ENCODE measurements at places on chromosomes 6 and 20.

GRCh38 chr6:55868771-55869479 is 6.5 kb downstream of the BMP5 start:
- no peak for DNase-seq

DNA sequence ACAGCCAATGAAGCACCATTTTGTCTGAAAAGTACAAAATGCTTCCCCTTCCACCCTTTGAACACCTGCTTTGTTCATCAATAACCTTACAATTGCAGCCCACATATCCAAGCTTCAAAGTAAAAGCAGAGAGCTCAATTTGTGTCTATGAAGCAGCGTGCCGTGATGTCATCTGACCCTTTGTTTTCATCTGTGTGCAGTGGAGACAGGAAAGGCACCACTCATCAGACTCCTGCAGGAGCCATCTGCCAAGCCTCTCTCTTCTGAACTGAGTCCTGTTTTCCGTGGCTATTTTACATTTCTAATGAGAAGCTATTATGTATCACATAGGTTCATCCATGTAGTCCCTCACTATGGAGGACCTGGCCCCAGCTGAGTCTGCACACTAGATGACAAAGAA is 7.5 kb upstream of the LY86 start:
- DNase-seq: no peak

DNA sequence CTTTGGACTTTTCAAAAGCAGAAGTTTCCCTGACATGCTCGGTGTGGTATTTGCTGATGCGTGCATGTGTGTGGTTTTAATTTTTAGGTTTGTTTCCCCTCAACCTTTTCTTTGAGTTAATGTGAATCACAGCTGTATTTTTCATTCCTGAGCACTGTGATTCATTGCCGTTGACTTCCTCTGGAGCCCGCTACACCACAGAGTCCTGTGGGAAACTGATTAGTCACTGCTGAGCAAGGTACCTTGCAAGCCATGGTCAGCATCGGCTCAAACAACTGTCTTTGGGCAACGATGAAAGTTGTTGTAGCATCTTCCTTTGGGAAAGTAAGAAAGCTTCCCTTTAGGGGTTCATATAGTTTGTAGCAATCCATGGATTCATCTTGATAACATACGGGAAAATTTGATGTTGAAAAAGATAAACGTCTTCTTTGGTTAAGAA is 57.5 kb downstream of the RIN2 start:
- peak; percentile 90 for DNase-seq

- DNase-seq: peak; percentile 76
Measured at GRCh38 chr6:327538-328116, 35.3 kb downstream of the DUSP22 start.

- no peak for DNase-seq
Measured at GRCh38 chr6:53568776-53569616, 24.1 kb upstream of the GCLC start.

DNA sequence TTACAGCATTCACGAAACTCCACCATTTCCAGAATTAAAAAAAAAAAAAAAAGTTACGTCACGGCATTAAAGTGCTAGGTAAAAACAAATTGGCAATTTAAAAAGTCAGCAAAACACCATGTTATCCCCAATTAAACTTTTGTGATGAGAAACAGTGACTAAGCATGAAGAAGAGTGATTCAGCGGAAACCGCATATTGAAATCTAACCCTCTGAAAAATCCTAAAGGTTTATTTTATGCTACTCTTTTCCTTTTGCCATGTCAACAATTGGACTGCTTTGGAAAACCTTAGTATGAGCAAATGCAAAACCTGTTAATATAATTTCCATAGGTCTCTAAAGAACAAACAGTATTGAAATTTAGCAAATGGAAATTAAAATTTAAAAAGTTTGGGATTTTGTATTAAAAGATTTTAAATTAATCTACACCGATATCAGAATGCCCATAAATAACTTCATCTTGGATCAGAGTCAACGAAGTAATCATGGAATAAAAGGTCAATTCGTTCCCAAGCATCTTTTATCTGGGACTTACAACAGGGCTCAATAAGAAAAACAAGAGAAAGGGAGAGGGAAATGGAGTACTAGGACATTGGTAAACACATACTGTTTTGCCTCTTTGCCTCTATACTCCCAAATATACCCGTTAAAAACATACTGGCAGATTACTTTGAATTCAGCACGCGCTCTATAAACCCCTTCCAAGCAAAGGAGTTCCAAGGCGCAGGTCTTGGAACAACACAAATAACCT is 1.1 kb downstream of the FBXO30 start:
- DNase-seq: peak; percentile 29

GRCh38 chr6:3892603-3893002 is 43.4 kb downstream of the FAM50B start:
- no peak for DNase-seq

DNA sequence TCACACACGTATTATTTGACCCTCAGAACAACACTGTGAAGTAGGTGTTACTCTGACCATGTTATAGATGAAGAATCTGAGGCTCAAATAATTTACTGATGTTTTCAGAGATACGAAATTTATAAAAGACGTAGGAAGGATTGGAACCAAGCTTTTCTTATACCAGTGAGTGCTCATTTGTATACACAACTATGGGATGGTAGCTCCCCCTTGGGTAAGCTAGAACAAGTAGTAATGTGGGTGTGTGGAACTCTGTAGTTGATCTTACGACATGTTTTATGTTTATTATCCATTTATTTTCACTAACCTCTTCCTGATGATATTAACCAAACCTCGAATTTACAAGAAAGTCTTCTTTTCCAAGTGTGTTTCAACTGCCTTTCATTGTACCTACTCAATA is 248.5 kb downstream of the NKAIN2 start:
- no peak for DNase-seq

GRCh38 chr6:169604076-169604475 is 97.8 kb downstream of the WDR27 start:
- no peak for DNase-seq

DNA sequence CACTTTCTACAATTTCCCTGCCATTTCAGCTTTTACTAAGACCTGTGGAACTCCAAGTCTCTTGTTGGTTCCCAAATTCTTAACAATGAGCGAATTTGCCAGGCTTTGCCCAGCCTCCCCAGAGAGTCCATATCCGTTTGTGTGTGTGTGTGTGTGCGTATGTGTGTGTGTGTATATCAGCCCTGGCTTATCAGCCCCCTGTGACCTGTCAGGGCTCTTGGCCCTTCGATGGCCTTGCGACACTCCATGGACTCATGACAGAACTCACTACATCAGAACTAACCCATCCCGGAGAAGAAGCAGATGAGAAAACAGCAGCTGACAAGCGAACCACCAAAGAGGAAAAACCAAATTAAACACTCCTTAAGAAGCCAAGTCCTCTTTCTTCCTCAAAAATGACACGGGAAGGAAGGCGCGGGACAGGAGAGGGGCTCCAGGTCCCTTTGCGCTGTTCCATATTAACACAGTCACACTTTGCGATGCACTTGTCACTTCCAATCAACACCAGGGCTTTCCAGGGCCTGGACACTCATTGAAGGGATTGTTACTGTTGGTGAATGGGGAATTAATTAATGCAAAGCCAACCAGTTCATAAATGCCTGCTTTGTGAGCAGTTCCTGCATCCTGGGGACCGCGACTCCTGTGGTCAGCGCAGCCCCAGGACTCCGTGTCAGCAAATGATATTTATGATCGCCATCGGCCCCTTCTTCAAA is 524.0 kb downstream of the CD83 start:
- DNase-seq: no peak

- DNase-seq: no peak
Measured at GRCh38 chr20:57188576-57189079, 77.8 kb downstream of the BMP7 start.

DNA sequence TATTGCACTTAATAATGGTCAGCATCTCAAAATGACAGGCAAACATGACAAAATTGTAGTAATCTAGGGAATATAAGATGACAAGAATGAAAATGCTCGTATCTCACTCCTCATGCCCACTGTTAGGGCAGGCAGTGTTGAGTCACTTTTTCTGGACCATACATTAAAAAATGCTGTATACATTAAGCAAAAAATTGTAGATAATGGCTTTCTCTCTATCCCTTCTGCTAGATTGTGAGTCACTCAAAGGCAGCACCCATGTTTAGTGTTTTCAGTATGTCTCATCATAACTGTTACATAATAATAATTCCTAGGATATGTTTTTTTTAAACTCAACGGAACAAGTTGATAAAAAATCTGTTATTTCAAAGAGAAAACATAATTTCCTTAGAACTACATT is 199.3 kb downstream of the TENT5A start:
- no peak for DNase-seq

- DNase-seq: peak; percentile 49
Measured at GRCh38 chr6:31114970-31115849, 610 bp downstream of the PSORS1C1 start.

DNA sequence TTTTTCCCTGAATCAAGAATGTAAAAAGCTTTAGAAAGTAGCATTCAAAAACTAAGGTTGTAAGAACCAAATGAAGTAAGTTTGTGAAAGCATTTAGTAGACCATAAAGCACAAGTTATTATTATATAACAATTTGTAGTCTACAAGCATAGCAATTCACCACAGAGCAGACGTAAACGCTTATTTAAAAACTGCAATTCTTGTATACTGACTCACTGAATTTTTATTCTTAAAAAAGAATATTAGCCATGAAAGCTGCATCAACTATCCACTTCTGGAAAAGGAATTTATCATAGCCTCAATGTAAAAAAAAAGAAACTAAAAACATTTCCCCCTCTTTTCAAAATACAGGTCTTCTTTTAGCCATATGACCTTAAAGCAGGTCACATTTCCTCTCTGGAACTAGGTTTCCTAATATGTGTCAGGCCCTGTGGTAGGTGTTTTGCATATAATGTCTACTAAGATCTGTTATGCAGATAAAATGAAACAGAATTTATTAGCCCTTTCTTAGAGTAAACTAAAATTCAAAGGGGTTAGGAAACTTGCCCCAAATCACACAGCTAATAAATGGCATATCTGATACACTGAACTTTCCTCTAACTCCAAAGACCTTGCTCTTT is 2.1 kb downstream of the MAP3K7 start:
- no peak for DNase-seq

- no peak for DNase-seq
Measured at GRCh38 chr6:147910281-147910680, 401.8 kb downstream of the SAMD5 start.

DNA sequence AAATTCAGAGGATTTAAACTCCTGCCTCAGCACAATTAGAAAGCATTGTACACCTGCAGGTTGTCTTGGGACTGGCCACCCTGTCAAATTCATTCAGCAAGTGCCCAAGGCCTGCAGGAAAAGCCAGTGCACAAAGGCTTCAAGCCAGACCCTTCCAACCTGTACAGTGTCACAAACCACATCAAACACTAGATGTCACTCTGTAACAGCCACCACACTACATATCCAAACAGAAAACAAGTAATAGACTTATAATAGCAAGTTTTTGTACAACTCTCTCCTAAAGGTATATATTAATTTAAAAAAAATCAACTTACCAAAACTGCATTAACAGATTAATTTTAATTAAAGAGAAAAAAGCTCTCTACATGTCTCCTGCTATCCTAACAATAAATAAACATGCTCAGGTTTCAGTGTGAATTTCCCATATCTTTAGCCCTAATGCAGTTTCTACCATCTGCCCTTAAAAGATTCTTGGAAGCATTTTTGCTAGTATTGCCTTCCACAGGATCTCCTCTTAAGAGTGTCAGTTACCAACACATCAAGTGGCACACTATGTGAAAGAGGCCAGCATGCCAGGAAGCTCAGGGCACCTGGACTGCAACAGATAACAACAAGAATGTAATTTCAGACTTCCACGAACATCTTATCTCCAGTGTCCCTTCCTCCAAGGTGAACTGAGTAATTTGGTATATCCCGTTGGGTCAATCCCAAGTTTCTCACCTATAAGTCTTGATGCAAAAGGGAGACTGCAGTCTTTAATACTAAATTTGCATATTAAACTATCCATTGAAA is 47.5 kb downstream of the RALGAPA2 start:
- peak; percentile 11 for DNase-seq

DNA sequence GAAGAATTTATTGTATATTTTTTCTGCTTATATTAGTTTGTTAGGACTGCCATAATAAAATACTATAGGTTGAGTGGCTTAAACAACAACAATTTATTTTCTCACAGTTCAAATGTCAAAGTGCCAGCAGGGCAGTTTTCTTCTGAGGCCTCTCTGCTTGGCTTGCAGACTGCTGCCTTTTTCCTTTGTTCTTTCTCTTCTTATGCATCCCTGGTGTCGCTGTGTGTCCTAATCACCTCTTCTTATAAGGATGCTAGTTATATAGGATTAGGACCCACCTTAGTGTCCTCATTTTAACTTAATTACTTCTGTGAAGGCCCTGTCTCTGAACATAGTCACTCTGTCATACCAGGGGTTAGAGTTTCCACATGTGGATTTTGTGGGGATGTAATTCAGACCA is 354.4 kb downstream of the NKAIN2 start:
- no peak for DNase-seq

GRCh38 chr6:75751443-75751842 is 2.4 kb downstream of the MYO6 start:
- DNase-seq: no peak
